ENCODE measurements at places on chromosomes 1 and 21. TPM values are rescaled to one million over a fixed set of nuclear protein-coding genes. Genes with fewer than 3 reads are reported as not detected.

Gene TACSTD2
- 187 TPM for total RNA-seq

Gene C1orf116
- total RNA-seq = 123 TPM

Gene AVPR1B
- total RNA-seq = not detected

Gene PEA15
- 133 TPM for total RNA-seq

Gene CTSS
- 244 TPM for total RNA-seq

Gene FAM229A
- total RNA-seq = 2.2 TPM

Gene SPRR2F
- not detected for total RNA-seq

Gene ABCD3
- 58.6 TPM for total RNA-seq

Gene ANXA9
- 0.68 TPM for total RNA-seq

Gene CYP4A22
- 0.18 TPM for total RNA-seq

Gene SERTAD4
- 3.4 TPM for total RNA-seq

Gene FRRS1
- total RNA-seq = 12.1 TPM

Gene ADAMTS1
- 99.7 TPM for total RNA-seq
